ENCODE measurements at places on chromosomes 7 and 10.

DNA sequence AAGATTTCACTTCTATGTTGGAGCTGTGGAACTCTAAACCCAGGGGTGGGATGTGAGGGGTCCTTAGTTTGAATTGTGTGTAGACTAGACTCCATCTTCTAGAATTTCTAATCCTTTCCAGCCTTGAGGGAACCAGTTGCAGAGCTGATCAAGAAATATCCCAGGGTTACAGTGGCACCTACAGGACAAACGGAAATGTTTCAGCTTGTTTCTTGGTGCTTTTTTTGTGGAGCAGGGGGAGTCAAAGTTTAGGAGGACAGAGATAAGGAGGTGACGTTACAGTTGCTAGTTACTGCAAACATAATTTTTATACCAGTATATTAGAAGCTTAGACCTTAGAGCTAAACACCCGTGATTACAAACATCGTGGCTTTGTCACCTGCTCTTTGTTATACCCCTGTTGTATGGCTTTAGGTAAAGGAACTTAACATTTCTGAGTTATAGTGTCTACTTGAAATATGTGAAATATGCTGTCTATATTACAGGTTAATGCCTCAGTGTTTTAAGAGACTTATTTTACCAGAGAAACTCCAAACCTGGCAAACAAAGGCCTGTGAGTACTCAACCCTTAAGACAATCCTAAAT, 84.5 kb upstream of the DYNC1I1 start:
- no peak for DNase-seq

DNA sequence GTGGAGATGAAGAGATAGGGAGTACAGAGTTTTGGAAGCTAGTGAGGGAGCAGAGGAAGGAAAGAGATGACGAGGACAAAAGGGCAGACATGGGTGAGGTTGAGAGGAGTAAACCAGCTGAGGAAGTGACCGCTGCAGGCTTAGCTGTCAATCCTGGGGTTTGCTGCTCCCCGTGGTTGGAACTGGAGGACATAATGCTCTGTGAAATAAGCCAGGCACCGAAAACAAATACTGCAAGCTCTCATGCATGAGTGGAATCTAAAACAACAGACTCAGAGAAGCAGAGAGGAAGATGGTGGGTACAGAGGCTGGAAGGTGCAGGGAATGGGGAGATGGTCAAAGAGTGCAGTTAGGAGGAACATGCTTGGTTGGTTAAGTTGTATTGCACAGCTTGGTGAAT, 482.2 kb upstream of the C7orf33 start:
- no peak for DNase-seq

DNA sequence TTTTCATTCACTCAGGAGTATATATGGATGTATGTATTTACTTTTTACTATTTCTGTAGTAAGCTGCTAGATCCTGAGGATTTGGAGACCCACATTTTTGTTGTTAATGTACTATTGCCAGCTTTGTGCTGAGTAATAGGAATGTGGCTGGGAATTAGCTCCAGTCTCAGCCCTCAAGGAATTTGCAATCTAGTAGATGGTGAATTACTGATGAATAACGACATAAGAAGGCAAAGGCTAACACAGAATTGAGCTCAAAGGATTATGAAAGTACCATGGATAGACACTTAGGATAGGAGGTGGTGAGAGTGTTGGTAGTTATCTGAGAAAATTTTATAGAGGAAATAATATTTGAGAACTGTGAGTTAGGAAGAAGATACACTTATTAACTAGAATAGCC, 19.9 kb downstream of the CASD1 start:
- DNase-seq = no peak

DNA sequence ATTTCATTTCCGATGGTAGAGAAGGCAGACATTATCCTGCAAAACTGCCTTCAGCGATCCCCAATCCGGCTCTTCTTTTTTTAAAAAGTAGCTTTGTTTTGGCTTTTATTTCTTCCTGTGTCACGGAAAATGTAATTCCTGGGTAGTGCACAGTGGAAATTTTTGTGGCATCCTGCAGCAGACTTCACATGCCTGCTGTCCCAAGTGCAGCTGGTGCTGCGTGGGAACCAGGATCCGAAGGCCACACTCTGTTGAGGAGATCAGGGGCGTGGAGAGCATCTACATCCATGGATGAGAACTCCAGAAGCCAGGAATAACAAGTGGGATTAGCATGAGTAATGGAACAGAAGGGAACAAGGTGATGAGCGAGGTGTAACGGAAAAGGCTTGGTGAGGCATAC, 4.6 kb downstream of the VWA2 start:
- no peak for DNase-seq

DNA sequence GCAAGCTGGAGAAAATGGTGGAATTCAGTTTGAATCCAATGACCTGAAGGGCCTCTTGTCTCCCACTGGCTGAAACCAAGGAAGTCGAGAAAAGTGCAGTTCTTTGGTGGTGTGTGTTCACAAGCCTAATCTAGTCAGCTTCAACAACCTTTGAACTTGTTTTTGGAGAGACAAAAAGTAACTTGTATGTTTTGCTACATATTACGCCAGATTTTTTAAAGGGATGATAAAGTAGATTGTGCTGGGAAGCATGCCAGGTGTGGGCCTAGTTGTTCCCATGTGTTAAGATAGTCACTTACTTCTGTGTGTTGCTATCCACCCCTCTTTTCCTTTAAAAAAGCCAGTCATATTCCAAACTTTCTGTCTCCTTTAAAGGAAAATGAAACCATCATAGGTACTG, 79.7 kb upstream of the FAM3C start:
- DNase-seq = no peak

DNA sequence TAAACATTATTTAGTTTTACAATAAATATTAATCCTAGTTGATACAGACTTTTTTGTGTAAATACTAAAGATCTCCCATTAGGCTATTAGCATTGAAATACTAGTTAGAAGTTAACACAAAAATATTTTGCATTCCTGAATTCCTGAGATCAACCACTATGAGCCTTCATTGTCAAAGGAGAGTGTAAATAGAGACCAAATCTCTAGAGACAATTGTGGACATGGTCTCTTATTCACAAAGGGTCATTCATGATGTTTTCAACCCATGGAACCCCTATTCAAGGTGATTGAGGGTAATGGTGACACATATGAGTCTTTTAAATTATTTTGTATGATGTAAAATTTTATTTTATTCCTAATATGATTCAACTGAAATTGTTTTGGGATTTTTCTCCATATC, 1454.8 kb upstream of the LRRTM3 start:
- DNase-seq = no peak

- peak; percentile 29 for DNase-seq
Observed at GRCh38 chr10:132257271-132257670, 50.5 kb downstream of the STK32C start.

DNA sequence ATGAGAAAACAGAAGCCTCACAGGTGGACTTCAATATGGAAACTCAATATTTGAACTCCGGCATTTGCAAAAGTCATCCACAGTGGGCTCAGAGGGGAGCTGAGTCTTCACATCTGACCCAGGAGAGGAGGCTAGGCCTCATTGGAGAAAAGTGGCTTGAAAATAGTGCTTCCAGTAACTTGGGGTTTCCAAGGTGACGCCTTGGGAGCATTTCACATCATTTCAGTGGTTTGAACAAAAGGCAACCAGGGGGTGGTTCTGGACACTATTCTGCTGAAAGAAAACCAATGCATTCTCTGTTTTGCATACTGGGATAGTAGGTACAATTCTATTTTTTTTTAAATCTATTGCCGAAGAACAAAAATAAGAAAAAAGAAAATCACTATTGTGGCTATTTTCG, 599.2 kb upstream of the POM121L12 start:
- DNase-seq = no peak

GRCh38 chr7:133839121-133839520, 288.0 kb upstream of the LRGUK start:
- no peak for DNase-seq

DNA sequence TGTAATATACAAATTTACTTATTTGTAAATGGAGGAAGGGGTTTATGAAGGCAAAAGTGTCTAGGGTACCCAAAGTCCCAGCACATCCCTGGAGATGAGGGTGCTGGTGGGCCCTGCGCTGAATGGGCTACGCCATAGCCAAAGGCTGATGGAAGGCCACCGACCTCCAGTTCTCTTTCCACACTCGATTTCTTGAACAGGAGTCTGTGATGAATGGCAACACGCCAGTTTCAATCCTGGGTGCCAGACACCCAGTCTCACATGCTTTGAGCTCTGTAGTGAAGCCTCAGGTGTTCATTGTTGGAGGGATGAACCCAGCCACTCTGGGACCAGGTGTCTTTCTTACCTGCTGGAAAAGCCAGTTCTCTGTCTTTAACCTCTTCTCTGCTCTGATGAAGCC, 752 bp downstream of the LRMDA start:
- DNase-seq = no peak

DNA sequence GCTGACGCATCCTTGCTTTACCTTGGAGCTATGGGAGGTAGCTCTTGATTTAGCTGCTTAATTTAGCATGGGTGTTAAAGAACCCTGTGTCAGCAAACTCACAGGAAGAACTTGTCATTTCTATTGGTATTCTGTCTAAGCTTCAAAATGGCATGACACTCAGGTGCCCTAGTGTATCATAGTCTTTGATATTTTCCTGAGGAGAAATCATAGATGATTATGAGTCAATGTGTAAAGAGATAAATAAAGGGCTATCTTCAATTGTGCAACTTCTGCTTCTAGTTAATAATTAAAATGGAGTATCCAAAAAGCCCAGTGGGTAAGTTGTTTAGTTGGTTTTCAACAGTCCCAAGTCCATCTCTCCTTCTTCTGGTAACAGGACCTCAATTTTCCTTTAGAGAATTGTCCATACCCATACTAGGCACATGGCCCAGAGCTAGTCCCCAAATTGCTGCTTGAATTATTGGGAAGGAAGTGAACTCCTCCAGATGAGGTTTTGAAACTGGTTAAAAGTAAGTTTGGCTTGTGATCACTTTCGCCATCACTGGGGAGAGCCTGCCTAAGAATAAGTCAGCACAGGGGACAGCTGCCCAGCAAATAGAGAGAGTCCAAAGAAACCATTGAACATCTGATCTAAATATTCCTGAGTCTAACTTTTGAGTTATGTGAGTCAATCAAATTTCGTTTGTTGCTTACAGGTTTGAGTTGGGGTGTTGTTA, 169.0 kb upstream of the PHYHIPL start:
- DNase-seq = no peak

- no peak for DNase-seq
Observed at GRCh38 chr10:13673156-13673555, 86.4 kb downstream of the PRPF18 start.

GRCh38 chr7:2476298-2476697, at the start of gene GRIFIN:
GRIFIN (minus strand) TSS chr7:2476398; CDS start chr7:2476383, 15 bp downstream.
- DNase-seq = no peak

GRCh38 chr7:139294951-139295575, 46.1 kb upstream of the FMC1 start:
- DNase-seq = no peak

DNA sequence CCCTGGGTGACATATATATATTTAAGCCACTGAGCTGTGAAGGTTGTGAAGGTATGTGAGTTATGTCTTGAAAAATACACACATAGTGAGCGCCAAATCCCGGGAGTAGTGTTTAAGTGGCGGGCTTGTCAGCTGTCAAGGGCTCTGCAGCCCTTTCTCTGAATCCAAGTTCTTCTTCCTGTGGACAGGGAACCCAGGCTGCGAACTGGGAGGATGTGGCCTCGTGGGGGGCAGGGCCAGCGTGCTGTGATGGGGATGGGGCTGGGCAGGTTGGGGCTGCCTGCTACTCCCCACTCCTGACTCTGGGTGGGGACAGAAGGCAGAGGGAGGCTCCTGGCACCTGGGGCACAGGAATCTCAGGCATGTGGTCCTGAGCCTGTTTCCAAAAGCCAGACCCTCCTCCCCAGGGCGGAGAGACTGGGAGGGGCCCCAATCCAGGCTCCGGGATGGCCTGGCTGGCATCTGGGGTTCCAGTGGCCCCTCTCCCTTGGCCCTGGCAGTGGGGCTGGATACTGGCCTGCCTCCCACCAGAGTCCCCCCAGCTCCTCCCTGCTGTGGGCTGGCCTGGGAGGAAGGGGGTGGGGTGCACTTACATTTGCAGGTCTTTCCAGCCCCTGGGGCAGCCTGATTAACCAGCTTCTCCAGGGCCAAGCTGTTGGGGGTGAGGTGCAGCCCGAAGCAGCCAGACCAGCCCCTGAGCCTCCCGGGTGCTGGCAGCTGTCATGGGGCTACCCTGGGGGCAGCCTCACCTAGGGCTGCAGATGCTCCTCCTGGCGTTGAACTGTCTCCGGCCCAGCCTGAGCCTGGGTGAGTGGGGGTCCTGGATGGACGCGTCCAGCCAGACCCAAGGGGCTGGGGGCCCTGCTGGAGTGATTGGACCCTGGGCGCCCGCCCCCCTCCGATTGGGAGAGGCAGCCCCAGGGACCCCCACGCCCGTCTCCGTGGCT, at the start of gene UPK3B:
TSS of gene UPK3B (plus strand) at position 622 of the 947 bp plus-strand sequence. CDS start at position 723, 101 bp downstream.
- DNase-seq = no peak

DNA sequence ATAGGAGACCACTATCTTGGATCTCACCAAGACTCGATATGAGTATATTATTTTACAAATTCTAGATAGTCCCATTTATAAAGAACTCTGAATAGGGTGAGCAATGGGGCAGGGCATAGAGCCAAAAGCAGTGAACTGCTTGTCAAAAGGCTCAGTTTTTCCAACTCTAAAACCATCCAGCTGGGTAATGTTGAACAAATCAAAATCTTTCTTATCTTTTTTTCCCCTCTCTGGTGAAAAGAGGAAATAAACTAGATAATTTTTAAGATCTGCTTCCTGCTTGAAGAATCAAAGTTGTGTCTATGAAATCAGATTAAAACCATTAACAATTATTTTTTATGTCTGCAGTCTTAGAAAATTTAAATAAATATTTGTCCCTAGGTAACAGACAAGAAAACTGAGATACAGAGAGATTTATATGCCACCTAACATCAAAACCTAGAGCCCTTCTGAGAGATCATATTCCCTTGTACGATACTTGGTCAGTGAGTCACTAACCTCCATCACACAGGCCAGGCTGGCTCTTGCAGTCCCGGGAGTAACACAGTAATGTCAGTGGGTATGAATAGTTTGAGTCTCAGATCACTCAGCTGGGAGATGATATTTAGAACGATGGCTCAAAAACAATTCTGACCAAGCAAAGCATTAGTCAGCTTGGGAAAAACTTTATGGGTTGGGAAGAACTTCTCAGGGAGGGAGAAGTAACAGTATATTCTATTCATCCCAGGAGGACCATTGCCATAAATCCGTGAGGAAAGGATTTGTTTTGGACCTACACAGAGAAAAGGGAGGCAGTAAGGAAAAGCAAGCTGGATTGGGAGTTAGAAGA, 178.8 kb downstream of the REEP3 start:
- DNase-seq = no peak

GRCh38 chr7:127794136-127794535, 142.1 kb downstream of the SND1 start:
- no peak for DNase-seq

- no peak for DNase-seq
Observed at GRCh38 chr10:110241407-110241806, 34.0 kb downstream of the MXI1 start.
